SHP77 treated with DMSO at 0.1 percent for 48 hours (cell line): ENCODE measurements at places on chromosomes 16 and 17.
A peak's percentile ranks its signal among the peaks of the same experiment; 100 is the strongest.

DNA sequence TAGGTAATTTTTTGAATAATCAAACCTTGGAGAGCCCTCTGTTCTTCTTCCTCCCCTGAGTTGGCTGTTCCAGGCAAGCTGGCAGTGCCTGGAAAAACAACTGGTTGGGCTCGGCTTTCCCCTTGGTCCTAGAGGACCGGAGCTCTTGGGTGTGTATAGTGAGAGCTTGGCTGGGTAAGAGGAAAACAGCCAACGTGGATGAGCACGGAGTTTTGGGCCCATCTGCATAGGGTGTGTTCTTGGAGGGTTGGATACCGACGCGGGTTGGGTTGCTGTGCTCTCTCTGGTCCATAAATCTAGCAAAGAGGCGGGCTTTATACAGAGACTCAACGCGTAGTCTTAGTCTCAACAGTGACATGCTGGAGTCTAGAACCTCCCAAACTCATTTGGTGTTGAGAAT is 23.2 kb downstream of the ITGB3 start:
- peak; percentile 28 for DNase-seq

DNA sequence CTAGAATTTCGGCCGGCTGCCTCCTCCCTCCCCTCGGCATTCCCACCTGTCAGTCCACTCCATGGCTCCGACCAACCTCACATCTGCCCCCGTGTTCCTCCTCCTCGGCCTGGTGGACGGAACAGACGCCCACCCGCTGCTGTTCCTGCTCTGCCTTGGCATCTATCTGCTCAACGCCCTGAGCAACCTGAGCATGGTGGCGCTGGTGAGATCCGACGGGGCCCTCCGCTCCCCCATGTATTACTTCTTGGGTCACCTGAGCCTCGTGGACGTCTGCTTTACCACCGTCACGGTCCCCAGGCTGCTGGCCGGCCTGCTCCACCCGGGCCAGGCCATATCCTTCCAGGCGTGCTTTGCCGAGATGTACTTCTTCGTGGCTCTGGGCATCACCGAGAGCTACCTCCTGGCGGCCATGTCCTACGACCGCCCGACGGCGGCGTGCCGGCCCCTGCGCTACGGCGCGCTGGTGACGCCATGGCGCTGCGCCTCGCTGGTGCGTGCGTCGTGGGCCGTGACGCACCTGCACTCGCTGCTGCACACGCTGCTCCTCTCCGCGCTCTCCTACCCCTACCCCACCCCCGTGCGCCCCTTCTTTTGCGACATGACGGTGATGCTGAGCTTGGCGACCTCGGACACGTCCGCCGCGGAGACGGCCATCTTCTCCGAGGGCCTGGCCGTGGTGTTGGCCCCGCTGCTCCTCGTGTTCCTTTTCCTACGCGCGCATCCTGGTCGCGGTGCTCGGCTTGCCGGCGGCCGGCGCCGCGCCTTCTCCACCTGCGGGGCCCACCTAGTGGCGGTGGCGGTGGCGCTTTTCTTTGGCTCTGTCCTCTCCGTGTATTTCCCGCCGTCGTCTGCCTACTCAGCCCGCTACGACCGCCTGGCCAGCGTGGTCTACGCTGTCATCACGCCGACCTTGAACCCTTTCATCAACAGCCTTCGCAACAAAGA is at the start of gene OR3A2:
OR3A2 (minus strand) TSS at position 440 of the 948 bp plus-strand sequence.
- no peak for DNase-seq

DNA sequence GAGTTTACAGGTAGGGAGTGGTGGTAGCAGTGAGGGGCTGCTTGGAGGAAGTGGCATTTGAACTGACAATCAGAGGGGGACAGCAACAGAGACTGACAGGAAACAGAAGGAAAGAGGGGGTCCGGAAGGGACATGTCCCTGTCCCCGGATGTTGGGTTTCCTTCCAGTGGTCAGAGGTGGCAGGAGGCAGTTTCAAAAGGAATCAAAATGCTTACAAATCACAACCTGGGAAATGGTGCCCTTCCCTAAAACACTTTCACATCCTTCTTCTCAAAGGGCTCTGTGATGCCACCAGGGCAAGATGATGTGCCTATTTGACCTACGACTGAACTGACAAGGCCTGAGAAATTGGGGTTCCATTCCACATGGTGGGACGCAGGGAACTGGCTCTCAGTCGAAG is 19.7 kb downstream of the ADGRG1 start:
- DNase-seq: no peak

- DNase-seq: no peak
Measured at GRCh38 chr17:32772453-32773025, 104.4 kb downstream of the MYO1D start.

DNA sequence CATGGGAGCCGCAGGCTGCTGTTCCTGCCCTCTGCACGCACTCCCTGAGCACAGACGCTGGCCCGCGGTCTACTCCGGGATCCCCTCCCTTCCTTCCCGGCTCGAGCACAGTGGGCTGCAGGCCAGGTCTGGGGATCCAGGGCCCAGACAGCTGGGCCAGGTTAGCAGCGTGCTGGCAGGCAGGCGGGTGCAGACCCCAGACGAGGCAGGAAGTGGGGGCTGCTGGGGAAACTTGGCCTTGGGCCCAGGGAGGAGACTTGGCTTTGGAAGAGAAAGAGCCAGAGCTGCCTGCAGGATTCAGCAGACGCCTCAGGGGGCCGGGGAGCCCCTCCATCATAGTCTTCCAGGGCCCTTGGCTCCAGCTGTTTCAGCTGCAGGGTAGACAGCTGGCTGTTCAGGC is 30.2 kb upstream of the ABCC3 start:
- no peak for DNase-seq

DNA sequence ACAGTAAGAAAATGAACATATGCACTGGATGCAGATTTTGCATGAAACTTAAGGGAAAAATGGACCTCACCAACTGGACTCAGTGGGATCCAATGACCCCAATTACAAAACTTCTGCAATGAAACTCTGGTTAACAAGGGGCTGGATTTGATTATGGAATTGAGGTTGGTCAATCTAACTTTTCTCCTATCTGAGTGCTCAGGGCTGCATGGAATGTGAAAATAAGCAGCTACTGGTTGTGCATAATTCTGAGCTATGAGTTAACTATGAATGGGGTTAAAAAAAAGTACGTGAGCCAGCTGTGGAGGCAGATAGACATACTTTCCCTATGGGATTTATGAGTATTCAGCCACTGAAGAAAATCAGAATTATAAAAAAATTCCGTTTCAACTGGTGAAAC is 9.2 kb downstream of the FAM20A start:
- no peak for DNase-seq

DNA sequence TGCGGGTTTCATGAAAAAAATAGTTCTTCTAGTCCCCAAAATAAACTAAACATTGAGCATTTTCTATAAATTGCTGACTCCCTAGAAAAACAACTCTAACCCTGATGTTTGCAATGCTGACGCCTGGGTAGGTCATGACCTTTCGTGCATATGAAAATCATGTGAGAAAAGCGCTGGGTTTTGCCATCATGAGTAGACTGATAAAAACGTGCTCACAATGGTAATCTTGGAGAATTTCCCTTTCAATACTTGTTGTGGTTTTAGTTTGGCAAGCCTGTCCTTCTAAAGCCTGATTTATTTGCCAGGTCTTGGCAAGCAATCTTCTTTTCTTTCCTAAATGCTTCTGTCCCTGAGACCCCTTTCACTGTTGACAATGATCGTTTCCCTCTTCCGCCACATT is 4.0 kb upstream of the CLEC10A start:
- no peak for DNase-seq

GRCh38 chr17:17568772-17569195 is 22.7 kb downstream of the PEMT start:
- DNase-seq: peak; percentile 79

DNA sequence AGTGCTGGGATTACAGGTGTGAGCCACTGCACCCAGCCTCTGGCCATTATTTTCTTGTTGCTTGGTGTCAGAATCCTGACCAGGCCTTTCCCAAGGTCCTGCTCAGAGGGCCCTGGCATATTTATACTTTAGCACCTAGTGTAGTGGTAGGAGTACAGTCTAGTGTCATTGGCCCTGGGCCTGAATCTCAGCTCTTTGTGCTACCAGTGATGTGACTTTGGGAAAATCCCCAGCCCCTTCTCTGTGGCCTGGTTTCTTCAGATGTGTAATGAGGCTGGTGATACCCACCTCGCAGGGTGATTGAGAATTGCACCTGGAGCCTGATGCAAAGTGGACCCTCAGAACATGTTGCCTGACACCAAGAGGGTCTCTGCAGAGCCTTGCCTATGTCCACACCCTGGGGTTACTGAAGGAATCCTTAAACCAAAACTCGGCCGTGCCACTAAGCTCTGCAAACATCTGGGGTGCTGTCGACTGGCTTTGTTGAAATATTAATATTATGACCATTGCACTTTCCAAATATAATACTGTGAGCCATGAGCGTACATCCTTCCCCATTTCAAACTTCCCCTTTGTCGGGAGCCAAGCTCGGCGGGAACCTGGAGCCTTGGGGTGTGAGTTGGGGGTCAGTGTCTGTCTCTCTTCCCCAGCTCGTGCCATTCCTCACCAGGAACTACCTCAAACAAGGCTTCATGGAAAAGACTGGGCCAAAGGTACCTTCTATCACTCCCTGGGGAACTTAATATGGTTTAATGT is 18.0 kb upstream of the RNF135 start:
- DNase-seq: no peak

GRCh38 chr17:38746849-38747462 is 1.2 kb downstream of the PCGF2 start:
- DNase-seq: no peak

DNA sequence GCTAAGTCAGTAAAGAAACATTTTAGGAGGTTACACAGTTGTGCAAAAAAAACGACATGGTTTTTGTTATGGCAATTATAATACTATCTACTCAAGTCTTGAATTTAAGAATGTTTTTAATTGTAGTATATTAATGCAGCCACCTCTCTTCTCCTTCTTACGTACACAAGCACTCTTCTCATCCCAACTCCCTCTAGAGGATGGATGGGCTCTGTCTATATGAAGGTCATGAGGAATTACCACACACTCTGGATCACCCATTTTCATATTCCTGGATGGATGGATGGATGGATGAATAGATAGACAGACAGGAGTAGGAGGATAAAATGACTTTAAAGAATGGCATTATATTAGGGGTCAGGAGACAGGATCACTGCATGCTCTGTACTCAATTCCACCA is 120.0 kb downstream of the PHKB start:
- no peak for DNase-seq

GRCh38 chr17:14575471-14575953 is 274.6 kb downstream of the HS3ST3B1 start:
- no peak for DNase-seq

- DNase-seq: no peak
Measured at GRCh38 chr16:47622451-47623176, 161.5 kb downstream of the PHKB start.

GRCh38 chr17:6427279-6427781 is 7.6 kb downstream of the AIPL1 start:
- DNase-seq: no peak
